GOT3 (cell line): ENCODE measurements at places on chromosomes 16 and 17.

- DNase-seq = no peak
These were observed 8.2 kb upstream of the GGA2 start for GRCh38 chr16:23518435-23518891.

DNA sequence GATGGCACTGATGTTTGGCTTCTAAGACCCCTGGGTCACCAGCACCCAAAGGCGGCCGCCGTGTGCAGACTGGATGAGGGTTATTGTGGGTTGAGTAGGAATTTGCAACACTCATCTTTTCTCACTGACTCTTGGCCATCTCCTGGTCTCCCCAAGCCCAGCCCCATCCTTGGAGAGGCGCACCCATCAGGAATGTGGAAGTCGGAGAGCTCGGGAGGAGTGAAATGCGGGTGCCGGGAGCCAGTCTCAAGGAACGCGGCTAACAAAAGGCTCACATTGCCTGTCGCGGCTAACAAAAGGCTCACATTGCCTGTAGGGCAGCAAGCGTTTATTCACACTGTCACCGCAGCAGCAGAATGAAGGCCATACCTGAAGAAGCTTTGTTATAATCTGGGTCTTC is 248.6 kb downstream of the FOXL1 start:
- DNase-seq = no peak

GRCh38 chr16:50256604-50257003 is 9.7 kb upstream of the ADCY7 start:
- DNase-seq = no peak

DNA sequence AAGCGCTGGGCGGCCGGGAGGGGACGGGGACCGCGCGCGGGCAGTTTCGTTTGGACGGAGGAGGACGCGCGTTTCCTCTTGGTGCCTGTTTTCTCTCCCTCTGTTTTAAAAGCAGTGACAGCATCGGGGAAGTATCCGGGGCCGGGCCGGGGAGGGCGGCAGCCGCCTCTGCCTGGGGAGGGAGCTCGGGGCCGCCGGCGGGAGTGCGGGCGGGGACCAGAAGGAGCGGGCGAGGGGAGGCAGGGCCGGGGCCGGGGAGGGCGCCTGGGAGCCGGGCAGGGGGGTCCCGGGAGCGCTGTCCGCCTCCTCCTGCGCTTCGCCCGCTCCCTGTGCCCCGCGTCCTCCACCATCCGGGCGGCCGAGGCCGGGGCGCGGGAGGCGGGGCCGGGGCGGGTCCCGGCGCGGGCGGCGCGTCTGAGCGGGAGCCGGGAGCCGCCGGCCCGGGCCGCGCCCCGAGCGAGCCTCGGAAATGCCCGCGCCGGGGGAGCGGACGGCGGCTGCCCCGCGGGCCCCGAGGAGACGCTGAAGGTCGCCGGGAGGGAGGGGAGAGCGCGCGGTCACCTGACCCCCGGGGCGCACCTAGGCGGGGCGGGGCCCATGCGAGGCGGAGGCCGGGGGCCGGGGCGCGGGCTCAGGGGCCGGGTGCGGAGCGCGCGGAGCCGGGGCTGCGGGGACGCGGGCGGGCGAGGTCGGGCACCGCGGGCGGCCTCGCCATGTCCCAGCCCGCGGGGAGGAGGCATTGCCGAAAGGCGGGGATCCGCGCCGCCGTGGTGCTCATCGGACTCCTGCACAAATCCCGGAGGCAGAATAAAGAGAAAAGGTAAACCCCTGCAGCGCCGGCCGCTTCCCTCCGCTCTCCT is 57.3 kb downstream of the RAP1GAP2 start:
- DNase-seq = no peak

DNA sequence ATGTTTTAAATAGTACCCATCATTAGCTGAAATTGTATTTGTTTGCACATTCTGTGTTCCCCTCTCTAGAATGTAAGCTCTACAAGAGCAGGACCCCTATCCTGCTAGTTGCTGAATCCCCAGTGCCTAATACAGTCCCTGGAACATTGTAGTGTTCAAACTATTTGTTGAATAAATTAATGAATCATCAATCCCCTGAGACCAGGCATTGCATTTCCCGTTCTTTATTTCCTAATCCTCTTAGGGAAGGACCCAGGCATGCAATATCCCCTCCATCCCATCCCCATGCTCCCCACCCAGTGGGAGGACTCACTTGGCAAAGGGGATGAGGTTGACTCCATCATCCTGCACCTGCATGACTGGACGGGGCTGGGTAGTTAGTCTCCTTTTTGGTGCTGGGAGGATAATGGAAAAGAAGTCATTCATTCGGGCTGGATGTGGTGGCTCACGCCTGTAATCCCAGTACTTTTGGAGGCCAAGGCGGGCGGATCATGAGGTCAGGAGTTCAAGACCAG is 3.2 kb downstream of the INCA1 start:
- DNase-seq = no peak
